Left colon (tissue), 2 donors: ENCODE measurements at places on chromosomes 6 and 20.

DNA sequence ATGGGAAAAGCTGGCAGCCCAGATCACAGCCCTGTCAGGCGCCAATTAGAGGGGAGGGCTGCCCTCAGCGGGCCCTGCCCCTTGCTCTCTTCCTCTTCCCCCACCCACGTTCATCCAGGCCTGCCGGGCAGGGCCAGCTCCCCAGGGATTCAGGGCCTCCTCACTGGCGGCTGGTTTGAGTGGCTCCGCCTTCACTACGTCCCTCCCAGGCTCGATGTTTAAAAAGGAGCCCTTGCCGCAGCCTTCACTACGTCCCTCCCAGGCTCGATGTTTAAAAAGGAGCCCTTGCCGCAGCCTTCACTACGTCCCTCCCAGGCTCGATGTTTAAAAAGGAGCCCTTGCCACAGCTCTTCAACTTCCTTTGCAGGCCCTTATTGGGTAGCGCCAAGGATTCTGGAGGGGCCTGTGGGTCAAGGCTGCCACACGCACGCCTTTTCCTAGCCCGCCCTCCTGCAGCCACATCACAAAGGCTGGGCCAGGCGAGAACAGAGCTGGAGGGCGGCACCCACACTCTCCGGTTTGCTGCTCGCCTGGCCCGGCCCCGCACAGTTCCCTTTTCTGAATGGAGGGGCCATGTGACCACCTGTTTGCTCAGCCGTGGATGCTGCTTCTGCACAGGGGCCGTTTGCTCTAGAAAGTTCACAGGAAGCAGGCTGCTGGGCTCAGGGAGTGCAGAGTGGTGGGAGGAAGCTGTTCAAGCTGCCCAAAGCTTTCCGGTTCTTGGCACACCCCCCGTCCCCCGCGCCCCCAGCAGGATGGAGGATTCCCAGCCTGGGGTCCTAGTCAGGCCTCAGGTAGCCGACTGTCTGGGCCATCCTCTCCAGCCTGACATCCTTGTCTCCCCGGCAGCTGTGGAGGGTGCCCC is 1.6 kb downstream of the SLC17A9 start:
- peak; percentile 85 for DNase-seq

DNA sequence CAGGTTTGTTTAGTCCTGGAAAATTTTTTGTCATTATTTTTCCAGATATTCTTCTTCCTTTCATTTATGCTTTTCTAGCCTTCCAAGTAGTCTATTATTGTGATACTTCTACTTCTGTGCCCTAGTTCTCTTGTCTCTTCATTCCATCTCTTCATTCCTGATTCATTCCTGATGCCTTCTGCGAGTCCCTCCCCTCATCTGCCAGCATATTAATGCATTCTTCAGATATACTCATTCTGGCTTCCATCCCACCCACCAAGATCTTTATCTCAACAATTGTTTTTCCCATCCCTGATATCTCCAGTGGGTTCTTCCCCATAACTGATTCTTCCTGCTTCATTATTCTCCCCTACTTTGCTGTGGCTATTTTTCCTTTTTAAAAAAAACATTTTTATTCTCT is 35.2 kb downstream of the ALDH5A1 start:
- DNase-seq: no peak

DNA sequence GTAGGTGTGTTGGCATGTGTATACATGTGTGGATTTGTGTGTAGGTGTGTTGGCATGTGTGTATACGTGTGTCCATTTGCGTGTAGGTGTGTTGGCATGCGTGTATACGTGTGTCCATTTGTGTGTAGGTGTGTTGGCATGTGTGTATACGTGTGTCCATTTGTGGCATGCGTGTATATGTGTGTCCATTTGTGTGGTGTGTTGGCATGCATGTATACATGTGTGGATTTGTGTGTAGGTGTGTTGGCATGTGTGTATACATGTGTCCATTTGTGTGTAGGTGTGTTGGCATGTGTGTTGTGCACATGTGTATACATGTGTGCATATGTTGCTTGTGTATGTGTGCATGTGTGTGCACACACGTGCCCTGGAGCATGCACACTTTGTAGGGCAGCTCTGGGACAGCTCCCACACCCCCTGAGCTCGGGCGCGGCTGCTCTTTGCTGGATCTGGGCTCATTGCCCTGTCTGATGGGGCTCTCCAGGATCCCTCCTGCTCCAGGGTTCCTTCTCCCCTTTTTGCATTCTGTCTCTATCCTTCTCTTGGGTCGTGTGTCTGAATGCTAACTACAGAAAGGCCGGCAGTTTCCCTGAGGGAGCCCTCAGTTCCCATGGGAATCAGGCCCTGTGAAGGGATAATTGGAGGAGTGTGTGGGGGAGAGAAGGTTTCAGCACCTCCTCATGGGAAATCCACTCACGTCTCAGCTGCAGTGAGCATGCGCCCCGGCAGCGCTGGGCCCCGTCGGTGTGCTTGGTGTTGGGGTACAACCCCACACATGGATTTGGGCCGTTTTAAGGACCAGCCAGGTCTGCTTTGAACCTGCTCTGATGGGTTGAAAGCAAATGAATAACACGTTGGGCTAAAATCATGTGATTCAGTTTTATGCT is 102.0 kb downstream of the ERMARD start:
- no peak for DNase-seq

DNA sequence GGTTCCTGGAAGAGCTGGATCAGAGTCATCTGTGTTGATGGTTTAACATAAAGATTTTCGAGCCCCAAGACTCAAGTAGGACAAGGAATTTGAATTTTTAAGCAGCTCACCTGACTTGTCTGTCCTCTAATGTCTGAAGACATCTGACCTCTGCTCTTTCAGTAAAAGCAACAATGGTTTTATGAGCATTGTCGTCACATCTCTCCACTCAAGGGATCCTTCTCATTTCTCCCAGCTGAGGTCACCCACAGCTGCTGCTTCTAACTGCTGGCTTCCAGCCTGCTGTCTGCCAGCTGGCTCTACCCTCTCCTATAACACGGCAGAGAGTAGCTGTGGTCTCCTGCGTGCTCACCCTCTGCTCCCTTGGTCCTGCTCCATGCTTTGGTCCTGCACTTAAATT is 24.7 kb upstream of the HDAC2 start:
- DNase-seq: peak; percentile 63
